ENCODE measurements at places on chromosomes 4 and X. TPM values are rescaled to one million over a fixed set of nuclear protein-coding genes. Genes with fewer than 3 reads are reported as not detected.
A peak's percentile ranks its signal among the peaks of the same experiment; 100 is the strongest.

Gene LEF1
- polyA plus RNA-seq = 1.5 TPM

Gene RTL9
- 0.14 TPM for polyA plus RNA-seq

Gene SSX1
- polyA plus RNA-seq = not detected

Gene CD40LG
- not detected for polyA plus RNA-seq

Gene ITIH6
- polyA plus RNA-seq = not detected

Gene LNX1
- 0.32 TPM for polyA plus RNA-seq

Gene NDNF
- not detected for polyA plus RNA-seq

Gene DMP1
- polyA plus RNA-seq = not detected

Gene HSPA4L
- polyA plus RNA-seq = 14.3 TPM

Gene LONRF3
- polyA plus RNA-seq = not detected

Gene MAGEB17
- polyA plus RNA-seq = not detected

Gene RIPPLY1
- not detected for polyA plus RNA-seq

DNA sequence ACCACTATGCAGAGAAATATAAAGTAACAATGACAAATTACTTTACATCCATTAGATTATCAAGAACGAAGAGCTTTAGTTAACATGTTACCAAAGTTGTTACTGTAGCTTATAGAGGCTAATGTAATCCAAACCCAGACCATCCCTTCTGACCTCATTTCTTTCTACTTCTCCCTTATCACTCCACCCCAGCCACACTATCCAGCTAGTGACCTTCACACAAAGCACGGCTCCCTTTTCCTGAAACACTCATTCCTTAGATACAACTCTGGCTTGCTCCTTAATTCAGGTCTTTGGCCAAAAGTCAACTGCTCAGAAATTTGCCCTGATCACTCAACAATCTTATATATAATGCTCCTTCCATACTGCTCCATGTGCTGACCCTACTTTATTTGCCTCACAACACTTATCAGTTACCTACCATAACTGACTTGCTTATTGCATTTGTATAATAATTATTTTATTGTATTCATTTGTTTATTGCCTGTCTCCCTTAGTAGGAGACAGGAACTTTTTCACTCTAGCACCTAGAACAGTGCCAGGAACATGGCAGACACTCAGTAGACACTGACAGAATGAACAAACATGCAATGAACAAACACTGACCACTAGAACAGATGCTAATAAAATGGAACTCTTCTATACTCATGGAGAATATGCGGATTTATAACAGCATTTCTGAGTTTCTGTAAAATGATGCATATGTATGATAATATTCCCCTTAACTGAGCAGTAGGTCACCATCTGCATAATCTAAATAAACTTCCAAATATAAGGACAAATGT lies 67.6 kb downstream of the EIF4E start:
- H3K36me3 ChIP-seq = no peaks in the 10 kb centered on the region
- H3K4me1 ChIP-seq = peaks cover 2% of the 10 kb centered on the region
- no peak overlapping the region for H3K4me3 ChIP-seq
- no peak overlapping the region for H3K27ac ChIP-seq

- H3K36me3 ChIP-seq = no peaks in the 10 kb centered on the region
- H3K27ac ChIP-seq = no peak overlapping the region
- no peak for DNase-seq
- no peak overlapping the region for H3K4me3 ChIP-seq
Observed at GRCh38 chr4:87541521-87541920, 12.3 kb upstream of the SPARCL1 start.

GRCh38 chrX:119374736-119375135 lies 24.4 kb upstream of the SLC25A43 start:
- peak overlapping the region; percentile 4 for H3K27ac ChIP-seq
- H3K27me3 ChIP-seq = no peaks in the 10 kb centered on the region
- peak; percentile 7 for DNase-seq
- peaks cover 15% of the 10 kb centered on the region for H3K4me1 ChIP-seq
- no peak overlapping the region for H3K4me3 ChIP-seq
- no peaks in the 10 kb centered on the region for H3K36me3 ChIP-seq

GRCh38 chr4:142248946-142249345 lies 597.2 kb downstream of the INPP4B start:
- no peaks in the 10 kb centered on the region for H3K27me3 ChIP-seq
- no peak overlapping the region for H3K27ac ChIP-seq
- no peak for DNase-seq
- H3K36me3 ChIP-seq = peaks cover 3% of the 10 kb centered on the region
- H3K4me1 ChIP-seq = peaks cover 8% of the 10 kb centered on the region
- no peak overlapping the region for H3K4me3 ChIP-seq

GRCh38 chr4:173301518-173302201 lies 32.5 kb downstream of the HMGB2 start:
- no peak for DNase-seq
- H3K27ac ChIP-seq = no peak overlapping the region
- no peak overlapping the region for H3K4me3 ChIP-seq
- H3K27me3 ChIP-seq = no peaks in the 10 kb centered on the region
- H3K36me3 ChIP-seq = peaks cover 4% of the 10 kb centered on the region

- DNase-seq = no peak
- no peaks in the 10 kb centered on the region for H3K36me3 ChIP-seq
- no peaks in the 10 kb centered on the region for H3K4me1 ChIP-seq
- no peak overlapping the region for H3K27ac ChIP-seq
- no peak overlapping the region for H3K4me3 ChIP-seq
- H3K27me3 ChIP-seq = no peaks in the 10 kb centered on the region
Observed at GRCh38 chrX:9656871-9657270, 108.8 kb downstream of the GPR143 start.

DNA sequence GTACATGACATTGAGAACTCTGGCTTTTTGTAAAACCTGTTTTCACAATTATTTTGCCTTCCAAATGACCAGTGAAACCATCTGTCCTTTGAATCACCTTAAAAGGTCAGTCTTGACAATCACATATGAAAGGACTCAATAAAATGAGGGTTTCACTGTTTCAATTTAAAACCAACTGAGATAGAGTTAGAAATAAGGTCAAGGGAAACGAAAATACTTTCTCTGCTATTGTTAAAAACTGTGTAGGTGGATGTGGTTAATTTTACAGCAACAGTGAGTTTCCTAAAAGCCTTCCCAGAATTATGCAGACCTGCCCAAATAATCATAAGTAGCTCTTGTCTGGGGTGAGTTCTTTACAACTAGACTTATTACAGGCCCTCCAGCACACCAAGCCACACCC lies 839.9 kb downstream of the RAB28 start:
- no peaks in the 10 kb centered on the region for H3K27me3 ChIP-seq
- H3K4me1 ChIP-seq = no peaks in the 10 kb centered on the region
- no peak for DNase-seq
- no peak overlapping the region for H3K4me3 ChIP-seq

- no peak overlapping the region for H3K27ac ChIP-seq
- no peaks in the 10 kb centered on the region for H3K36me3 ChIP-seq
- no peak overlapping the region for H3K4me3 ChIP-seq
- H3K4me1 ChIP-seq = no peaks in the 10 kb centered on the region
- no peak for DNase-seq
Observed at GRCh38 chrX:133569217-133569616, 153.9 kb upstream of the GPC4 start.

GRCh38 chr4:154364066-154364845 lies 127.3 kb downstream of the DCHS2 start:
- no peak overlapping the region for H3K4me3 ChIP-seq
- no peak for DNase-seq
- no peaks in the 10 kb centered on the region for H3K36me3 ChIP-seq
- H3K27ac ChIP-seq = no peak overlapping the region

DNA sequence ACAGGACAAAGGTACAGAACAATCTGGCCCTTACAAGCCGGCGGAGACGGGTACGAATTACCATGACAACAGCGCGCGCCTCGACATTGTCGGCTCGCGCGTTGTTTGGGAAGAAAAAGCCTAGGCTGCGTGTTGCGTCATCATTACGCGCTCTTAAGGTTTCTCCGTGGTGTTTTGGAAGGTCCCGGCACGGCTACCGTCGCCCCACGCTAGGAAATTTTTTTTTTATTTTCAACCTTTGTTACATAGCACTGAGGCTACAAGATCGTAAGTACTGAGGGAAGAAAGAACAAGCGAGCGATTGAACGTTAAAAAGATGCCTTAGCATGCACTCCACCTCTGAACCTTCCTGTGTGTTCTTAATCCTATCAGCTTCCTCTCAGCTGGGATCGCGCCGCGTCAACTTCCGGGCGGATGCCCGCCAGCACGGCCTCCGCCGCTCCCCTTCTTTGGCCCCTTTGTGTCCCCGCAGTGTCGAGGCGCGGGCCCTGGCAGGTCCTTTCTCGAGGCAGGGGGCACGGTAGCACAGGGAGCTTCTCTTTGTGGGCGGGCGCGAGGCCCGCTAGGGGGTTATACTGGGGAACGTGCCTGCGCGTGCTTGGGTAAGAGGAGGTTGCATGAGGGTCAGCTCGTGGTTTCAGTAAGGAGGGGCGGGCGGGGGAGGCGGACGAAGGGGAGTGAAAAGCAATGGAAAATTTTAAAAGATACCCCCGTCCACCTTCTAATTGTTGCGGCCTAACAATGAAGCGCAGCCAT lies at the start of gene SMARCAD1:
SMARCAD1 (plus strand) TSS at position 397 of the 756 bp plus-strand sequence. CDS start 530 bp downstream, outside the sequence.
- peaks cover 11% of the 10 kb centered on the region for H3K36me3 ChIP-seq
- peak; percentile 28 for DNase-seq
- peak within 1 kb of the TSS; percentile 82 for H3K4me3 ChIP-seq
- H3K27ac ChIP-seq = peak within 1 kb of the TSS; percentile 98

- DNase-seq = no peak
- no peaks in the 10 kb centered on the region for H3K27me3 ChIP-seq
- no peak overlapping the region for H3K4me3 ChIP-seq
- H3K27ac ChIP-seq = no peak overlapping the region
- H3K36me3 ChIP-seq = peaks cover 9% of the 10 kb centered on the region
- no peaks in the 10 kb centered on the region for H3K4me1 ChIP-seq
Observed at GRCh38 chr4:6591781-6592180, 16.8 kb downstream of the MAN2B2 start.

DNA sequence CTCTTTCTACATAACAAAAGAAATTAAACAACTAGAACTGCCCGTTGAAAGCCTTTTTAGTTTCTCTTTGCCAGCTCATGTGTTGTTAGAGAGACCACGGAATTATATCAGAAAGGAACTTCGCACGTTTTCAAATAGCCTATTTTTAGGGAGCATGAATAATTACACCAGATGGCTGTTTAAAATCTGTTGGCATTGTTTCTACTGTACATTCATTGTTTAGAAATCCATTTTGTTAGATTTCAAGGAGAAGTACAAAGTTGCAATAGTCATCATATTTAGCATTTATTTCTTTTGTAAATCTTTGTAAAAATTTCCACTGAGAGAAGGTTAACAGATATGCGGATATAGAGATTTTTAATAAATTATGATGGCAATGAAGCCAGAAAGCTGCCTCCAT lies 403.0 kb upstream of the HS3ST1 start:
- no peak overlapping the region for H3K4me3 ChIP-seq
- H3K36me3 ChIP-seq = no peaks in the 10 kb centered on the region
- DNase-seq = no peak
- no peaks in the 10 kb centered on the region for H3K27me3 ChIP-seq
- no peaks in the 10 kb centered on the region for H3K4me1 ChIP-seq

DNA sequence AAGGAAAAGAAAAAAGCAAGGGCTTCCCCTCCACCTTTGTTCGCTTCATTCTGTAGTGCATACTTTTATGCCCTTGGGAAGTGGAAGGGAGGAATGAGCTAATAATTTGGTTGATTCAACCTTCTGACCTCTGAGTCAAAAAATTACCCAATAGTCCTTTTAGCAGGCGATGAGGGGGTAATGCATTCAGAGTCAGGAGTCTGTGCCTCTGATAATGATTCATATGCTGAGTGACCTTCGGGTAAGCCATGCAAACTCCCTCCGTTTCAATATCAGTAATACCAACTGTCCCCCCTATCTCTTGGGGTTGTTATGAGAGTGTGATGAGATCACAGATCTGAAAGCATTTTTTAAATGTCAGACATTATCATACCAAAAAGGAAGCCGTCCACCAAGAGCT lies 41.6 kb upstream of the ACSL4 start:
- no peaks in the 10 kb centered on the region for H3K27me3 ChIP-seq
- no peaks in the 10 kb centered on the region for H3K36me3 ChIP-seq
- no peak overlapping the region for H3K27ac ChIP-seq
- no peaks in the 10 kb centered on the region for H3K4me1 ChIP-seq

- H3K36me3 ChIP-seq = no peaks in the 10 kb centered on the region
- DNase-seq = no peak
- peaks cover 11% of the 10 kb centered on the region for H3K4me1 ChIP-seq
- peaks cover 4% of the 10 kb centered on the region for H3K27me3 ChIP-seq
- H3K4me3 ChIP-seq = no peak overlapping the region
- no peak overlapping the region for H3K27ac ChIP-seq
Observed at GRCh38 chr4:54929459-54929858, 195.9 kb downstream of the KDR start.

DNA sequence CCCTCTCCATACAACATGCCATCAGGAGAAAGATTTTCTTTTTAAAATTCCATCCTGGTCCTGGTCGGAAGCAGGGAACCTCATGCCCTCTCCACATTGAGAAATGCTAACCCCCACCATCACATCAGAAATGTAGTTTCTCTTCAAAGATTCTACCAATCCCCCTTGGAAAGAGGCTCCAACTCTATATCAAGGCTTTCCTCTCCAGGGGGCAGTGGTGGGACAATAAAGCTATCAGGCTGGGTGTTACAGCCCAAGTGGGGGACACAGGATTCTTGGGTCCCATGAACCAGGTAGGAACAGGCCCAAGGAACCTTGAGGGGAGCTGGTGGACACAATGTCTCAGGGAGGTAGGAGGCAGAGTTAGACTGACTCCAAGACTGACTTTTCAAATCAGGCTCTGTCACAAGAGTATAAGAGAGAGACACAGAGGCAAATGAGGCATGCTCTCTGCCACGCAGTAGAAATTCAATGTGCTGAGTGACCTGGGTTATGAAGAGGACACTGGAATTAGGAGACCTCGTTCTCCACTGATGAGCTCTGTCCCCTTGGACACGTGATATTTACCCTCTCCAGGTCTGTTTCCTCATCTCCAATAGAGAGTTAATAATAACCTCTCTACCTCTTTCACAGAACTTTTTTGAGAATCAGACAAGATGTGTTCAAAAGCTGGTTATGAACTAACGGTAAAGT lies 4.5 kb downstream of the GJB1 start:
- no peaks in the 10 kb centered on the region for H3K4me1 ChIP-seq
- H3K27me3 ChIP-seq = no peaks in the 10 kb centered on the region
- H3K36me3 ChIP-seq = no peaks in the 10 kb centered on the region
- H3K27ac ChIP-seq = no peak overlapping the region
- no peak overlapping the region for H3K4me3 ChIP-seq

DNA sequence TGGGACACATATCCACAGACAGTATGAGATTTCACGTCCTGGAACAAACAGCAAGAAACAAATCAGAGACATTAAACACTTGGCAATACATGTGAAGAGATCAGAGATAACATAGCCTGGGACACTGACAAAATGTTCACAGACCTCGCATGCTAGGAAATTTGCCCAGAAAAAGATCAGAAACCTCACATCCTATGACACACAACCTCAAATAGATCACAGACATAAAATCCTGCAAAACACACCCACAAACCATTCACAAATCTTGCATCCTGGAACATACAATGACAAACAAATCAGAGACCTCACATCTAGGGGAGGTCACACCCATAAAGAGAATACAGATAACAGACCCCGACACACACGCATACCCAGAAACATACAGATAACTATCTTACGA lies 18.0 kb downstream of the SUV39H1 start:
- H3K4me3 ChIP-seq = no peak overlapping the region
- no peak for DNase-seq
- no peak overlapping the region for H3K27ac ChIP-seq
- H3K4me1 ChIP-seq = no peaks in the 10 kb centered on the region
- no peaks in the 10 kb centered on the region for H3K36me3 ChIP-seq

Data from keratinocyte (primary cell).